ENCODE measurements at places on chromosomes 3 and 15.
A peak's percentile ranks its signal among the peaks of the same experiment; 100 is the strongest.

DNA sequence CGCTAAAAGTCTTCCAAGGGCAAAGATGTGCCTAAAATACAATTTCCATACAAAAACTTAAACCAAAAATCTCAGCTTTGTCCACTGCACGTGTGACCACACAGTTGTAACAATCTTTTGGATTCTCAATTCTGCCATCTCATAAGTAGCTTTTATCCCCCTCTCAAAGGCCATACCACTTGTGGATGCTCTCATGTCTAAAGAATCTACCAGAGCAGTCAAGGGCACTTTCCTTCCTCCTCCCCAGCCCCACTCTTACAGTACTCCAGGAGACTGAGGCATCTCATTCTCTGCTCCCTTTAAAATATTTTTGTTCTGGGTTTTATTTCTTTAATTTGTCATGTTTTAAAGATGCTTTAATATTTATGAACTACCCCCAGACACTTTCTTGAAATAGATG lies 102.3 kb upstream of the PFN2 start:
- DNase-seq = no peak

GRCh38 chr3:73687106-73688004 lies 62.6 kb upstream of the PDZRN3 start:
- DNase-seq = no peak

GRCh38 chr3:1072041-1072440 lies 20.8 kb upstream of the CNTN6 start:
- DNase-seq = no peak

DNA sequence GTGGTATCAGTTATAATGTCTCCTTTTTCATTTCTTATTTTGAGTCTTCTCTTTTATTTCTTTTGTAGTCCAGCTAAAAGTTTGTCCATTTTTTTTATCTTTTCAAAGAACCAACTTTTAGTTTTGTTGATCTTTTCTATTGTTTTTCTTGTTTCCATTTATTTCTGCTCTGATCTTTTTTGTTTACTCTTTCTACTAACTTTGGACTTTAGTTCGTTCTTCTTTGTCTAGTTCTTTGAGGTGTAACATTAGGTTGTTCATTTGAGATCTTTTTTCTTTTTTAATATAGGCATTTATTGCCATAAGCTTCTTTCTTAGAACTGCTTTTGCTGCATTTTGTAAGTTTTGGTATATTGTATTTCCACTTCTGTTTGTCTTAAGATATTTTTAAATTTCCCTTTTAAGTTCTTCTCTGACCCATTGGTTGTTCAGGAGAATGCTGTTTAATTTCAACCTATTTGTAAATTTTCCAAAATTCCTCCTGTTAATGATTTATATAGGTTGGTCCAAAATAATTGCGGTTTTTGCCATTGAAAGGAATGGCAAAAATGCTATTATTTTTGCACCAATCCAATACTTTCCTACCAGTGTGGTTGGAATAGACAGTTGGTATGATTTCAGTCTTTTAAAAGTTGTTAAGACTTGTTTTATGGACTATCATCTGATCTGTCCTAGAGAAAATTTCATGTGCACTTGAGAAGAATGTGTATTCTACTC lies 51.2 kb downstream of the KAT2B start:
- no peak for DNase-seq

GRCh38 chr15:76206325-76206976 lies 104.8 kb downstream of the ETFA start:
- no peak for DNase-seq

DNA sequence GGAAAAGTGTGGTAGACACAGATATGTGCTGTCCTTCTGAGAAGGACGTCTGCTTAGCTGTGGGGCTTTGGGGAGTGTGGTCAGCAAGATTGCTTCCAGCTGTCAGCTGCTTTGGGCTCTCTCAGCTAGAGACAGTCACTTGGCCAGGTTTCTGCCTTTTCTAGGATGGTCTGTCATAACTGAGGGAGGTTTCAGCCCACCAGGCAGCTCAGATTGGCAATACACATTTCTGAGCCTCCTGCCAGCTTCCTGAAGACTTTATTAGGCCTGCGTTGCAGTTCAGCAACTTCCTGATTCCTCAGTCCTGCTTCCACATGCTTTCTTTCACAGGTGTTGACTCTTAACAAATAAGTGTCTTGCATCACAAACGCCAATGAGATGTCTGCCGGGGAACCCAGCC lies 286.5 kb downstream of the SQOR start:
- no peak for DNase-seq

- DNase-seq = no peak
Measured at GRCh38 chr15:74783072-74783807, 1.4 kb downstream of the CSK start.

- DNase-seq = no peak
Measured at GRCh38 chr3:16844791-16845190, 40.0 kb upstream of the PLCL2 start.

- no peak for DNase-seq
Measured at GRCh38 chr3:65979162-65979561, 59.6 kb downstream of the MAGI1 start.

DNA sequence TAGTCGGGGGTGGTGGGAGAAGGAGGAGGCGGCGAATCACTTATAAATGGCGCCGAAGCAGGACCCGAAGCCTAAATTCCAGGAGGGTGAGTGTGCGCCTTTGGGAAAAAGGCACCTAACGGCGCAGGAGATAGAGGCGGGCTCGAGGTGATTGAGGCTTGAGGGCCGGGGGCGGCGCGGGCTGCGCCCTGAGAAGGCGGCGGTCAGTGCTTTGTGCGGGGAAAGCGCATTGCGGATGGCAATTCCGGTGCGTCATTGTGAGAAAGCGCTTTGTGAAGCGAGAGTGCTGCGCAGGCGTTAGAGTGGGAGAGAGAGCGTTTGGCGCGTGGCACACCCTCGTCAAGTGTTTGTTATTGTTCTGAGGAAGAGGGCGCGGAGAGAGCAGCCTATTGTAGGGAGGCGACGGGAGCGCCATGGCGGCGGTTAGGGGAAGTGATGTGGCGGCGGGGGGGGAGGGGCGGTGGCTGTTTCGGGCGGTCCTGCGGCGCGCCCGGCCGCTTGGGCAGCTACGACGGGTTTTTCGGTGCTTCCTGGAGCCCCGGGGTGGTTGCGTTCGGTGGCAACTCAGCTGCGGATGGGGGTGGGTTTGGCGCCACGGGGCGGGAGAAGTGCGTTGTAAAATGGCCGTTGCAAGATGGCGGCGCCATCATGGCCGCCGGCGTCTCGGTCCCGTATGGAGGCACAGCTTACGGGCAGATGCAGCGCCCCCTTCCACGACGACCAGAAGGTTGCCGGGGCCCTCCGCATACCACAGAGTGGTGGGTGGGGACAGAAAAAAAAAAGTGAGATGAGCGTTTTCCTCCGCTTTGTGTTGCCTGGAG lies 492 bp downstream of the MORF4L1 start:
- DNase-seq = peak; percentile 88

DNA sequence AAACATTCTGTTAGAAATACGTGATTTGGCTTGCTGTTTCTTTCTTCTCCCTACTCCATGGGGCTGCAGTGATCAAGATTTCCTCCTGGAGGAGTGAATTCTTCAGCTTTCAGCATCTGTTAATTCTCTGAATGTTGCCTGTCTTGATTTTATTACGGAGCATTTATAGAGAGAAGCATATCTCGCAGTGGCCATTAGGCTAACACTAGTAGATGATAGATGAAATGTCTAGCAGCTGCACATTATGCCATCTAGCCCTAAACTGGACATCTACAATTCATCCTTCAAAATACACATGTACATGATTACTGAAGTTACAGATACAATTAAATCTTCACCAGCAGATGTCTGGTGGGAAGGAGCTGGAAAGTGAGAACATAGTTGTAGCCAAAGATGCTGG lies 769.8 kb upstream of the NECTIN3 start:
- no peak for DNase-seq

- peak; percentile 11 for DNase-seq
Measured at GRCh38 chr3:72888546-72889309, 882 bp downstream of the GXYLT2 start.

DNA sequence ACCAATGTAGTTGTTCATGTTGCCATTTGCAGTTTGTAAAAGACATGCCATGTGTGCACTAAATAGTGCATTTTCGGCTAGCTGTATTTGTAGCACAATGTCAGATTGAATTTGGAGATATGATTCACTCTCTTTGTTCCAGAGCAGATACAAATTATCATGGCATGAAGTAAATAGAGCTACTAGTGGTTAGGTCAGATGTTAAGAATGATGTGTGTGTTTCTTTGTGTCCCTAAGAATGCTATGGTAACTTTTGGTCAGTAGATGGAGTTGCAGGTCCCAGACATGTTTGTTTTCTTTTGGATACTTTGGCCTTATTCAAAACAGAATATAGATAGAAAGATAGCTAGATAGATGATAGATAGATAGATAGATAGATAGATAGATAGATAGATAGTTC lies 595.8 kb downstream of the NLGN1 start:
- DNase-seq = no peak

DNA sequence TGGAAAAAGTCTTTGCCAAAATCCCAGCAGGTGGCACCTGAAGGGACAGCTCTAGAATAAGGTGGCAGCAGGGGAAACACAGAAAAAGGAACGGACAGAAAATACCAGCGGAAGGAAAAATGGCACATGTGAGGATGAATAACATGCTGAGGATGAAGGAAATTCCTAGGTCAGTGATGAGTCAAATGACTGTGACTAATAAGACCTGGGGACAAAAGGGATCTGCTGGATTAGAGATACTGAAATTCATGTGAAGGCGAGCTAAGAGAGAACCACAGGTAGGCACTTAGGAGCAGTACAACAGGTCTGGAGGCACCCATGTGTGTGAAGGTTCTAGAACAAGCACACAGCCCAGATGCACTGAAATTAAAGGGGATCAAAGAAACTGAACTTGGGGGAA lies 482.5 kb downstream of the FOXP1 start:
- no peak for DNase-seq

DNA sequence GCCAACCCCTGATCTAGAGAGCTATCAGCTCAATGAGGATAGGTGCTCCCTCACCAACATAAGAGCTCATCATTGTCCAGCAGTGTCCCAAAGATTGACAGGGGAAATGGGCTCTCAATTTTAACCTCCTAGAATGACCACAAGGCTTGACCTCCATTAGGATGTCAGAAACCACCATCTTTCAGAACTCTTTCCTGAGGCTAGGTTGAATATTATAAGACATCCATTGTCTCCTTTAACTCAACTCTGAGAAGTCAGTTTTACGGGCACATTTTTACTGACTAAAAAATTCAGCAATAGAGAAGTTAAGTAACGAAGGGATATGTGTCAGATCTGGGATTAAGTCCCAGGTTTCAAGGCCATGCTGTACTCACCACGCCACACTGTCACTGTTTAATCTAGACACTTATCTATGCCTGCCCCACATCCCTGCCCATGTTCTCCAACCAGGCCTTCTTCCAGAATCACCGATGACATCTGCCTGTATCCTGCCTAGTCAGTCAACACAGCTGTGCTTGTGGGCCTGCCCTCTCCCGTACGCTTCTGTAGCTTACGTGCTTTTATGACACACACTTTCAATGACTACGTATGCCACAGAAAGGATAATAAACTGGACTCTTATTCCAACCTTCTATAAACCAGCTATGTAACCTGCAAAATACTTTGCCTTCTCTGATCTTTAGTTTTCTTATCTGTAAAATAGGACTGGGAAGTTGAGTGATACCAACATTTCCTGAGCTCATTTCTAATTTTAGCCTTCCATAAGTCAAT lies 17.1 kb upstream of the MUC13 start:
- no peak for DNase-seq

DNA sequence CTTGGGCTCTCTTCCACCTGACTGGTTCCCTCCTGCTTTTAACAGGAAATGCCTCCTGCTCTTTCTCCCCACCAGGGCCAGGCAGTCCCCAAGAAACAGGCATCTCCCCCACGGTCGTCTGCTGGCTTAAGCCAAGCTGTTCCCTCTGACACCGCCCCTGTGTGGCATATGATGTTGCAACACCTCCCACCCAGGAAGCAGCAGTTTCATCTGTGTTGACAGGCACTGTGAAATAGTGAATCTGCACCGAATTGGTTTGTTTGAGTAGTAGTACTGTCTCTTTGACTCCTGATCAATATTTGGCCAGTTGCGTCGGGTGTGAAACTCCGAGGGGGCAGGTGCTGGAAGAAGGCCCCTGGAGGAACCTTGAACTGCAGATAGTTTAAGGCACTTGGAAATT lies 188.8 kb downstream of the FEZF2 start:
- no peak for DNase-seq

- no peak for DNase-seq
Measured at GRCh38 chr3:37963016-37963415, 27.6 kb upstream of the VILL start.

GRCh38 chr15:43225201-43225949 lies 4.6 kb upstream of the EPB42 start:
- DNase-seq = peak; percentile 41

DNA sequence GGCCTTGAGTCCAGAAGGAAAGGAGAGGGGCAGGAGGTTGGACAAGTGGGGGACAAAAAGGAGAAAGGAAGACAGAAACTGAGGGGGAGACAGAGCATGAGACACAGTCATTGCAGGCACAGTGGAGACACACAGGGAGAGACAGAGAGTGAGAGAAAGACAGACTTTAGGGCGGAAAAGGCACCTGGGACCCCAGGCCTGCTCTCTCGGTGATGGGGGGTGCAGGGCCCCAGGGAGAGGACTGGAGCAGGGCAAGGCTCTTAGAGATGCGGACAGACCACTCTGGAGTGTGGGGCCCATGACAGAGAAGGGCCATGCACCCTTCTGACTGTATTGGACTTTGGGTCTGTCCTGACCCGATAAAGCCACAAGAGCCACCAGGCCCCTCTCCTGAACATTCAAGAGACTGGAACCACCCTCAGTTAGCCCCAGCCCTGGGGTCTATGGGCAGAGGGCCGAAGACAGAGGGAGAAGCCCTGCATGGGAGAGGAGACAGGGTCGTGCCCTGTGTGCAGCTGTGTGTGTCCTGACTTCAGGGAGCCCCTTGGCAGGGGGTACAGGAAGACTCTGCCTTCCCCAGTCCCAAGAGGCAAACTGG lies 12.5 kb downstream of the PLCD1 start:
- DNase-seq = no peak

- no peak for DNase-seq
Measured at GRCh38 chr3:44862226-44862637, 520 bp downstream of the TMEM42 start.

GRCh38 chr3:171700653-171701052 lies 109.6 kb downstream of the PLD1 start:
- DNase-seq = no peak

GRCh38 chr3:50519471-50520089 lies 16.1 kb upstream of the CACNA2D2 start:
- DNase-seq = peak; percentile 76

DNA sequence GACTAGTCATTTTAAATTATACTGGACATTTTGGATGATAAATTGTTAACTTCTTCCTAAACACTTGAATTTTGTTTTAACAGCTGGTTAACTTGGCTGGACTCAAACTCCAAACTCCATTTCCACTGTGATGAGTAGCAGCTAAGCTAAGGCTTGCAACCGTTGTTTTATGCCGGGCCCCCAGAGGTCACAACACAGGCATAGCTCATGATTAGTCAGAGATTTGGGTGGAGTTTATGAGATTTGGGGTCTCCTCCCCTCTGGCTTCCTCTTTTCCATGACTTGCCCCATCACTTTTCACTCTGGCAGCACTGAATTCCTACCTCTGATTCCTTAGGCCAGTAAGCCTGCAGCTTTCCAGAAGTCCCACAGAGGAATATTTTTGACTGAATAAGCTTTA lies 12.8 kb downstream of the THAP10 start:
- no peak for DNase-seq

- no peak for DNase-seq
Measured at GRCh38 chr3:46361408-46362283, 7.7 kb downstream of the CCR2 start.

GRCh38 chr15:57345584-57345983 lies 30.7 kb upstream of the CGNL1 start:
- peak; percentile 43 for DNase-seq

GRCh38 chr3:107220538-107220937 lies 156.7 kb upstream of the CCDC54 start:
- no peak for DNase-seq

GRCh38 chr3:45528429-45528828 lies 66.1 kb upstream of the LIMD1 start:
- DNase-seq = no peak

Measured in endothelial cell (in vitro differentiated cells).